Cerebellar nuclear complex (tissue), 1 donor: ENCODE measurements at places on chromosomes 12 and 14.

DNA sequence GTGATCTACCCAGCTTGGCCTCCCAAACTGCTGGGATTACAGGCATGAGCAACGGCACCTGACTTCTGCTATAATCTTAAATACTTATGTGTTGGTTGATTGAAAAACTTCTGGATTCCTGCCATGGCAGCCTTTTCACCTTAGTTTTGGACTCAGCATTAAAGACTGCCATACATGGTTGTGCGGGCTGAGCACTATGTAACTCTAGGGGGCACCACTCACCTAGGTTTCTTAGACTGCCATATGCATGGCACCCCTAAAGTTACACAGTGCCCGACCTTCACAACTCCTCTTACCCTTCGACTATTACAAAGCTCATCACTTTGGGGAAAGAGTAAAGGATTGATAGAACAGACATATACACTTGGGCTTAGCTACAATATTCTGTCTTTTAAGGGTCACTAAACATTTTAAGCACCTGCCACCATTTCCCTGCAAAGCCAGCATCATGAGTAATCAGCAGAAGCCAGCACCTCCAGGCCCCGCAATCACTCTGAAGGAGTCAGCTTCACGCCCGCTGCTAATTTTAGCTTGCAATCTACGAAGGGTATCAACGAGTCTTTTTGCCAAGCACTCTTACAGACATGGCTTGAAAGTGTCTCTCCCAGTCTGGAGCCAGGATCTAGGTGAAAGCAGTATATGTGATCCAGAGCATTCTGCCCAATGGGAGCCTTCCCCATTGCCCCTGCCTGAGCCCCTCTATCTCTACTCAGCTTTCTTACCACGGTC lies 59.8 kb downstream of the SUDS3 start:
- DNase-seq, result no peak

- no peak for DNase-seq
Measured at GRCh38 chr14:79706382-79706781, 504.9 kb downstream of the DIO2 start.

DNA sequence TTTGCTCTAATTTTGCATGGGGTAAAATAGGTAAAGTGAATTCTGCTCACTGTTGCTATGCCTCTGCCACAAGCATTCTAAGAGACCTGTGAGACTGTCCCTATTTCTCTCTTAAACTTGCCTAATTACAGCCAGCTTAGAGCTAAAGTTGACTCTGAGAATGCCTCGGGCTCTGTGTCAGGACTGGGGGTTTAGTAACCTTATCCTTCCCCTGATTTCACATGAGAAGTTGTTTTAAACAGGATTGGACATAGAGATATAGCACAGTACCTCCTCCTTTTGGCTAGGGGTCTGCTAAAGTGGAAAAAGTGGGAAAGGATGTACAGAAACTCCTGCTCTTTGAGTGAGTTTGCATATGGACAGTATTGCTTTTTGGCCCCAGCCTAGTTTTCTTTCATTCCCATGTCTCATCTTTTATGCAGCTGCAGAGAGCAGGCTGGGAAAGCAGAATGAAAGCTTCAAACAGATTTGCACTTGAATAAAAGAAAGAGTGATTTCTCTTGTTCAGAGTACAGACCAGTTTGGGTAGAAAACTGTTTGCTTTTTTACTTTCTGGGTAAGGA lies 122.0 kb downstream of the RAD51B start:
- DNase-seq, result no peak

- DNase-seq, result no peak
Measured at GRCh38 chr12:6333566-6333965, 8.3 kb downstream of the TNFRSF1A start.

DNA sequence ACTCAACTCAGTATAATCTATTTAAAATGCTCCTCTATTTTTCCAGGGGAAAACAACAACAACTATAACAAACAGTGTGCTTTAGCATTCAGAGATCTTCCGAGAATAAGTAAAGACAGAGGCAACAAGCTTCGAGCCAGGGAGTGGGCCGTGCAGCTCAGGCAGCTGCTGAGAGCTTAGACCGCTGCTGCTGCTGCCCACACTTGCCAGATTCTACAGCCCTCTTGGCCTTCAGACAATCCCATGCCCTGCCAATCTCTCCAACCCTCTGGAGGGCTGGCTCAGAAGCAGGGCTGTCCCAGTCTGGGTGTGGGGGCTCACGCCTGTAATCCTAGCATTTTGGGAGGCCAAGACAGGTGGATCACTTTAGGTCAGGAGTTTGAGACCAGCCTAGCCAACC lies 23.4 kb upstream of the ELK3 start:
- no peak for DNase-seq

- DNase-seq, result no peak
Measured at GRCh38 chr12:12583510-12584178, 21.0 kb upstream of the DUSP16 start.

GRCh38 chr12:93453633-93454032 lies 11.9 kb upstream of the UBE2N start:
- no peak for DNase-seq

DNA sequence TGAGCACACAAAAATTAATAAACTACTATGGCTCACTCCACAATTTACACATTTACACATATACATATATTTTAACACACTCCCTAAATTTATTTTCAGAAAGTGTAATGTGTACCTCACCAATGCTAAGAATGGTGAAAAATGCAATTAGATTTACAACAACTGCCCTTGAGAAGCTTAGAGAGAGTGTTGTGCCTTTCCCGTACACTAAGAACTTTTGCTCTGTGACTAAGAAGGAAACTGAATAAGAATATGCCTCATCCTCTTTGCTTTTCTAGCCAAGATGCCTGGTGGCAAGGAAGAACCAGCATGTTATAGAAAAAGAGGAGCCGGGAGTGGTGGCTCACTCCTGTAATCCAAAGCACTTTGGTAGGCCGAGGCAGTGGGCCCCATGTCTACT lies 62.3 kb downstream of the SINHCAF start:
- DNase-seq, result no peak

GRCh38 chr12:10289005-10289754 lies 18.5 kb upstream of the KLRD1 start:
- DNase-seq, result no peak

- DNase-seq, result no peak
Measured at GRCh38 chr12:64611341-64612284, 1.3 kb downstream of the RASSF3 start.

DNA sequence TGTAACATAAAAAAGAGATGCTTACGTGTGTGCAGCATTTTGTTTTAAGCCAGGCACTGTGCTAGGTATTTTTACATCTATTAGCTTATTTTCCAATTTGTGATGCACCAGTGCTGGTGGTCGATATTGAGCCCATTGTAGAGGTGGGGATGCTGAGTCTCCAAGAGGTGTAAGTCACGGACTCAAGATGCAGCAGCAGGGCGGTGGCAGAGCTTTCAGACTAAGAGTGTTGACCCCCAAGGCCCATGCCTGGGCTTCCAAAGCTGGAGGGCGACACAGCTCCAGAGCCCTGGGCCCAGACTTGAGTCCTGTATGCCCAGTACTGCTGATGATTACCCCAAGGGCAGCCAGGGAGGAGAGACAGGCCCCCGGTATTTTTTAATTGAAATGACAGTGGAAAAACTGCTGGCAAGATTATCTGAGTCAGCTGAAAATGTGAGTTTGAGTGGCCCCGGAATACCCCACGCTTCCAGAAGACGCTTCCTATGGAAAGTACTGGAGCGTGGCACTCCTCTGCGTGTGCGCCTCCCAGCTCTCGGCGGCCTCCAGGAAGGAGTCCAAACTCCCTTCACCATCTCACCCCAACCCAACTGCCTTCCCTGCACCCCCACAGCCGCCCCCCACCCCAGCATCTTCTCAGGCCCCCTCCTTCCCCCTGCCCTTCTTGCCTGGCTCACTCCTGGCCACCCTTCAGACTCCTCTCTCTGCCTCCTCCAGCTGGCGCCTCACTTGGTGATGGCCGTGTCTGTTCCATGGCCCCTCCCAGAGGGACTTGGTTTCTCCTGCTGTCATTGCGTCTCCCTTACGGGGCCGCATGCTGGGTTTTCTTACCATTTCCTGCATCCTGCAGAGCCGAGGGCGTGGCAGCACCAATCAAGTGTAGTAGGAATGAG lies 40.7 kb downstream of the ELK3 start:
- DNase-seq, result no peak

GRCh38 chr14:92647797-92648279 lies 100.6 kb downstream of the LGMN start:
- DNase-seq, result no peak

DNA sequence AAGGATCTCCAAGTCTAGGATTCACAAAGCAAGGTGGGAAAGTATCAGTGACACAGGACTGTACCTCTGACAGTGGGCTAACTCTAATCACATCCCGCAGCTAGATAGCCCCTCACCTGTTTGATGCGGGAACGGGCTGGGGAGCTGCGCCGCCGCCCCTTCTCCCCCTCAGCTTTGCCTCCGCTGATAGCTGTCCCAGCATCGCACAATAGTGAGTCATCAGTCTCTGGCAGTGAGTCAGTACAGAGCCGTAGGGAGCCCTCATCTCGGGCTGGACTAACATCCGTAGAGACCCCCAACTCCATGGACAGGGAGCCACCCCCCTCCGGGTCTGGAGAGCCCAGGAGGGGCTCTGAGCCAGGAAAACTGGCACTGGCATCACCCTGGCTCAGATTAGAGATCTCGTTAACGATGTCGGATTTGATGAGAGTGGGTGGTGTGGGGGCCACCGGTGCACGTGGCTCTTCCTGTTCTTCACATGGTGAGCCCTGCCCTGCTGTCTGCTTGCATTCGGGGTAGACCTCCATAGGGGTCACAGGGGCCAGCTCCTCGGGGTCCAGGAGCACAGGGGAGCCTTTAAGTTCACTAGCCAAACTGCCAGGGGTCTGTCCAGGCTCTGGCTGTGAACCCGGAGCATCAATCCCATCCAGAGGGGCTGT lies 10.9 kb downstream of the KMT2D start:
- no peak for DNase-seq

GRCh38 chr12:29451888-29452287 lies 45.6 kb downstream of the OVCH1 start:
- DNase-seq, result no peak

DNA sequence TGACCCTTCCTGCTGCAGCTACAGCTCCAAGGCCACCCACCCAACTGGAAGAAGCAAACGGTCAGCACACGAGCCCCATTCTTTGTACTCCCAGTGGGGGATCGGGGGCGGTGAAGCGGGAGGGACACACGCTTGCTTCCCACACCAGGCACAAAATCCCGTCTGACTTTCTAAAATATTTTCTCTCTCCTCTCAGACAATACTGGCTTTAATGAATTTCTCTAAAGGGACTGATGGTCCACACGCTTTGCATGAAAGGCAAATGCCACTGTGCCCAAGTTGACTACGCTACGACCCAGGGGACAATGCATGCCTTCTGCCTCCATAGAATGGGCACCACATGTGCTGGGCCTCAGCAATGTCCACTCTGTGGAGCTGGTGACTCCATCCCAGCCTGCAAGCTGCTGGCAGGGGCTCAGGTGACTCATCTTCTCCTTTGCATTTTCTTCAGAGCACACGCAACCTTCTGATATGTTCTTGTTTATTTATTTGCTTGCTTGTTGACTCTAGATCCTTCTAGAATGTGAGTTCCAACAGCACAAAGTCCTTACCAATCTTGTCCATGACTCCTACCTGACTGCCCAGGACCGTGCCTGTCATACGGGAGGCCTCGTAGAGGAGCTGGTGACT lies 15.6 kb downstream of the SYNE3 start:
- no peak for DNase-seq

GRCh38 chr14:77195766-77196165 lies 14.2 kb downstream of the TMEM63C start:
- DNase-seq, result no peak

DNA sequence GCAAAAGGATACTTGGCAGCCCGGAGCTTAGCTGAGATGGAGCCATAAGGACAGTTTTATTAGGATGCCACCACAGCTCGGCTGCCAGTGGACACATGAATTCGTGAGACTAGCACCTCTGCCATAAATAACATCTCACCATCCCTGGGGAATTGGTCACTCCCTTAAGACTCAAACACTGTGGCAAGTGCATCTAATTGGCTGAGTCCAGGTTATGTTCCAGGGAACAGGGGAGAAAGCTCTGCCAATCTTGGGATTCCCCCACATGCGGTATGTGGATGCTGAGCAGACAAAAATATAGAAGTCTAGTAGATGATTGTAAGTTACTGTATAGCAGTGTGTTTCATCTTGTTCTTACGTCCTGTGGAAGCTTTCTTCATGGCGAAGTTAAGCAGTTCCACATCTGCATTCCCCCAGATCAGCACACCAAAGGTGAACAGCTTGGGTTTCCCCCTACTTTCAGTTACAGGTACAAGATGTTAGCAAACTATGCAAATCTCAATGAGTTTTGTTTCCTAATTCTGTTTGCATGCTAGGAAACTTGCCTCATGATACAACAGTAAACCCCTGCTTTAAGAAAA lies 131.1 kb downstream of the ETV6 start:
- DNase-seq, result no peak

- DNase-seq, result no peak
Measured at GRCh38 chr14:46571970-46572369, 79.6 kb downstream of the RPL10L start.

GRCh38 chr12:75270157-75270556 lies 60.0 kb downstream of the CAPS2 start:
- DNase-seq, result no peak

DNA sequence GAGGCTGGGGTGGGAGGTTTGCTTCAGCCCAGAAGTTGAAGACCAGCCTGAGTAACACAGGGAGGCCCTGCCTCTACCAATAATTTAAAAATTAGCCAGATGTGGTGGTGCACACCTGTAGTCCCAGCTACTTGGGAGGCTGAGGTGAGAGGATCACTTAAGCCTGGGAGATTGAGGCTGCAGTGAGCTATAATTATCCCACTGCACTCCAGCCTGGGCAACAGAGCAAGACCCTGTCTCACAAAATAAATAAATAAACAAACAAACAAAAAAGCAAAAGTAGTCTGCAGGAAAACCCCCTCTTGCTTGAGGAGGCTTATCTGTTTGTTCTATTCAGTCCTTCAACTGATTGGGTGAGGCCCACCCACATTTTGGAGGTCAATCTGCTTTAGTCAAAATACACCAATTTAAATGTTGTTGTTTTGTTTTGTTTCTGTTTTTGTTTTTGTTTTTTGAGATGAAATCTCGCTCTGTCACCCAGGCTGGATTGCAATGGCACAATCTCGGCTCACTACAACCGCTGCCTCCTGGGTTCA lies 24.9 kb upstream of the TXNRD1 start:
- no peak for DNase-seq

DNA sequence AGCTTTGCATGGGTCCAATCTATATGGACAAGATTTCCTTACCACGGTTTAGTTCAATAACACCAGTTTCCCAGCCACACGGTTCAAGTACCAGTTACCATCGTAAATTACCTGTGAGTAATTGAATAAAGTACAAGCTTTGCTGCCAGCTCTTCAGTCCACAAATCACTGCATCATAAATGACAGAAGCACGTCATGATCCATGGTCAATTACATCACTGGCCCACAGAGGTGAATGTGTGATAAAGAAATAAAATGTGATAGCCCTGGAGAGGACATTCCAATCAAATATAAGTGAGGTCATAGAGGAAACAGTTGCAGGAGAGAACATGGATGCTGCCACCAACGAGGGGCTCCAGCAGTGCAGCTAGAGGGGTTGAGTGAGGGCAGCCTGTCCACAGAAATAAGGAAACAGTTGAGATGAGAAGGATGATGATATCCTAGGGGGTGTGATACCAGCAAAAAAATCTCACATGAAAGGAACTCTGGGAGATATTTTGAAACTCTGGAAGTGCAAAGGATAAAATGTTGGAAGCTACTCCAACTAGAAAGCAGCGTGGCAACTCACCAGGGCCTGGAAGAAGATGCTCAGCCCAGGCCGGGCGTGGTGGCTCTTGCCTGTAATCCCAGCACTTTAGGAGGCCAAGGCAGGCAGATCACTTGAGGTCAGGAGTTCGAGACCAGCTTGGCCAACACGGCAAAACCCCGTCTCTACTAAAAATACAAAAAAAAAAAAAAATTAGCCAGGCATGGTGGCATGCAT lies 5.8 kb upstream of the DYNC1H1 start:
- DNase-seq, result no peak
